MCF 10A (cell line): ENCODE measurements at places on chromosomes 1 and 21.

GRCh38 chr21:26846036-26846931 is 1.1 kb upstream of the ADAMTS1 start:
- peaks cover 29% of the 10 kb centered on the region for H3K27me3 ChIP-seq
- peaks cover 30% of the 10 kb centered on the region for H3K4me1 ChIP-seq
- H3K4me3 ChIP-seq = peak overlapping the region; percentile 76
- DNase-seq = peak; percentile 49
- H3K27ac ChIP-seq = no peak overlapping the region

GRCh38 chr1:170114906-170115305 is 30.9 kb upstream of the NTMT2 start:
- H3K27ac ChIP-seq = no peak overlapping the region
- H3K27me3 ChIP-seq = no peaks in the 10 kb centered on the region
- peak; percentile 69 for DNase-seq
- no peak overlapping the region for H3K4me3 ChIP-seq
- H3K4me1 ChIP-seq = no peaks in the 10 kb centered on the region
- H3K36me3 ChIP-seq = no peaks in the 10 kb centered on the region

DNA sequence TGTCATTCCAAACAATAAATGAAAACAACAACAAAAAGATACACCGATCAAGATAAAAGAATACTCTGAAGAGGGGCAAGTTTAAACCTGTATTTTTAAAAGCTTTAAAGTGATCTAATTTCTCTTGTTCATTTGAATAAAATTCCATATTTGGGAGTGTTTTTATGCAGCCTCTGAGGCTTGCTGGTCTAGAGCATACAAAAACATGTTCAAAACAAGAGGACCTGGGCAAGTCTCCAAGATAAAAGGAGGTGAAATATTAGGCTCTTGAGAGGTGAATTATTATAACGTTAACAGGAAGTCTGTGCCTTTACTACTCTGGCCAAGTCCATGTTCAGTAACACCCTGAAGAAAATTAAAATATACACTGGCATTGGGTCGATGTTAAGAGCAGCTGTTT is 20.1 kb downstream of the URB1 start:
- H3K27ac ChIP-seq = peak overlapping the region; percentile 95
- peak overlapping the region; percentile 31 for H3K4me3 ChIP-seq
- peak; percentile 70 for DNase-seq

- H3K27ac ChIP-seq = no peak overlapping the region
- DNase-seq = no peak
- no peaks in the 10 kb centered on the region for H3K36me3 ChIP-seq
- no peaks in the 10 kb centered on the region for H3K4me1 ChIP-seq
- peaks cover 70% of the 10 kb centered on the region for H3K27me3 ChIP-seq
Measured at GRCh38 chr21:42698733-42699132, 45.3 kb downstream of the PDE9A start.

DNA sequence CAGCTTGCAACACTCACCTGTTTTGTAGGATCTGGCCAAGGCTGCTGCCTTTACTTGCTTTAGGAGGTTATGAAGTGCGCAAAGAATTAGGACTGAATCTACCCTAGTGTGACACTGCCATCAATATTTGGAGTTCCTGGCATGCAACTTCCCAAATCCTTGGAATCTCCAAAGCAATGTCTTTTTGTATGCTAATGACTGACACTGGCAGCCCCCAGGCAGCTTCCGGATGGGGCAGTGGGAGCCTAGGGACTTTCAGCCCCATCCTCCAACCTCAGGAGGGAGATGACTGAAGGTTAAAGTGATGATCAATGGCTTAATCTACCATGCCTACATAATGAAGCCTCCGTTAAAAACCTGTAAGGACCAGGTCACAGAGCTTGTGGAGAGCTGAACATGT is 5.5 kb downstream of the RCC2 start:
- no peak overlapping the region for H3K4me3 ChIP-seq
- peaks cover 60% of the 10 kb centered on the region for H3K36me3 ChIP-seq
- H3K27ac ChIP-seq = no peak overlapping the region
- no peak for DNase-seq
- H3K4me1 ChIP-seq = peaks cover 9% of the 10 kb centered on the region

DNA sequence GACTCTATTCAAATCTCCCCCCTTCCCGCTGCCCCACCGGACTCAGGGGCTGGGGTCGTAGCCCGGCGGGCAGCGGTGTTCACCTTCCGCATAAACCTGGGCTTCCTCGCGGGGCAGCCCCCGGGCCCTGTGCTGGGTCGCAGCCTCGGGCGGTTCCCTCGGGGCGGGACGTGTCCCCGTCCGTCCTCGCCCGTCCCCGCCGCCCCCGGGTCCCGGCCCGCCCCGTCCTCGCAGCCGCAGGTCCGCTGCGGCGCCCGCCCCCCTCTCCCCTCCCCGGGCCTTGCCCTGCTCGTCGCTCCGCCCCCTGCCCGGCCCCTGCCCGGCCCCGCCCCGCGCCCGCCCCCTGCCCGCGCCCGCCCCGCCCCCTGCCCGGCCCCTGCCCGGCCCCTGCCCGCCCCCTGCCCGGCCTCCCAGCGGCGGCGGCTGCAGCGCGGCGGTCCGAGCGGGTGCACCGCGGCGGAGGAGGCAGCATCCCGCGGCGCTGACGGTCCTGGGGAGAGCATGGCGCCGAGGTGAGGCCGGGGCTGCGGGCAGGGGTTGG is at the start of gene COL18A1:
Gene COL18A1 (plus strand): TSS at position 436 of the 541 bp plus-strand sequence. CDS start 66 bp downstream, at position 502.
- H3K4me1 ChIP-seq = no peaks in the 10 kb centered on the region
- peak; percentile 25 for DNase-seq
- peak within 1 kb of the TSS; percentile 74 for H3K4me3 ChIP-seq
- peaks cover 10% of the 10 kb centered on the region for H3K27me3 ChIP-seq
- H3K27ac ChIP-seq = no peak within 1 kb of the TSS

DNA sequence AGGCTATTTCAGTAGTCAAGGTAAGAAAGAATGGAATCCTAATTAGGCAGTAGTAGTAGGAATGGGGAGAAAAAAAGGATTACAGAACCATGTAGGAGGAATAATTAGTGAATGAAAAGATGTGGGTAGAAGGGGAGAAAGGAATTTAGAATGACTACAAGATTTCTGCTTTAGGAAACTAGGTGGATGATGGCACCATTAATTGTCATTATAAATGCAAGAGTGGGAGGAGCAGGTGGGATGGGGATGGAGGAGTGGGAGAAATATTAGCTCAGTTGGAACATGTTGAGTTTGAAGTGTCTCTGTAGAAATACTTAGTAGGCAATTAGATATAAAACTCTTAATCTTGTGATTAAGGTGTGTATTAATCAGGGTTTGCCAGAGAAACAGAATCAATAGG is 50.0 kb upstream of the C21orf91 start:
- no peak overlapping the region for H3K27ac ChIP-seq
- no peaks in the 10 kb centered on the region for H3K4me1 ChIP-seq
- H3K36me3 ChIP-seq = no peaks in the 10 kb centered on the region
- no peaks in the 10 kb centered on the region for H3K27me3 ChIP-seq

GRCh38 chr1:62722796-62723195 is 34.6 kb upstream of the DOCK7 start:
- no peak for DNase-seq
- no peaks in the 10 kb centered on the region for H3K36me3 ChIP-seq
- peaks cover 5% of the 10 kb centered on the region for H3K4me1 ChIP-seq
- H3K27ac ChIP-seq = no peak overlapping the region

DNA sequence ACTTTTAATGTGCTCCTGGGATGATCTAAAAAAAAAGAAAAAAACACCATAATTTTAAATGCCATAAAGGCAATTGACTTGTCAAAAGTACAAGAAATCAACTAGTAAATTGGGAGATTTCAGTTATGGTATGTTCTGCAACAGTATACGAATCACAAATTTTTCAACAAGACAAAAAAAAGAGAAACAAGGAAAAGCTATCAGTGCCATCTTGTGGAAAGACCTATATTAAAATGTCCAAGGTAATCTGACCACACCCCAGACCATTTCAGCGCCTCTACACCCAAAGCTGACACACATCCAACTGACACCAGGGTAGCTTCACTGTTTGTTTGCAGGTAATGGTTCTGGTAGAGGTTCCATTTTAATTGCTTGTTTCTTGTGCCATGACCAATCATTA is 5.0 kb upstream of the DUSP23 start:
- DNase-seq = peak; percentile 81
- H3K27me3 ChIP-seq = no peaks in the 10 kb centered on the region
- H3K27ac ChIP-seq = peak overlapping the region; percentile 89
- H3K36me3 ChIP-seq = no peaks in the 10 kb centered on the region
- no peak overlapping the region for H3K4me3 ChIP-seq
- peaks cover 68% of the 10 kb centered on the region for H3K4me1 ChIP-seq

GRCh38 chr1:56380531-56380930 is 198.8 kb downstream of the PLPP3 start:
- H3K27ac ChIP-seq = no peak overlapping the region
- peaks cover 7% of the 10 kb centered on the region for H3K4me1 ChIP-seq
- no peaks in the 10 kb centered on the region for H3K27me3 ChIP-seq
- no peak for DNase-seq
- H3K36me3 ChIP-seq = no peaks in the 10 kb centered on the region

GRCh38 chr1:197218857-197219256 is 49.2 kb upstream of the CRB1 start:
- no peak overlapping the region for H3K27ac ChIP-seq
- no peaks in the 10 kb centered on the region for H3K27me3 ChIP-seq
- H3K4me1 ChIP-seq = no peaks in the 10 kb centered on the region
- DNase-seq = no peak

GRCh38 chr1:87150143-87150542 is 178.5 kb upstream of the LMO4 start:
- DNase-seq = no peak
- no peaks in the 10 kb centered on the region for H3K27me3 ChIP-seq
- no peaks in the 10 kb centered on the region for H3K36me3 ChIP-seq
- peaks cover 7% of the 10 kb centered on the region for H3K4me1 ChIP-seq

DNA sequence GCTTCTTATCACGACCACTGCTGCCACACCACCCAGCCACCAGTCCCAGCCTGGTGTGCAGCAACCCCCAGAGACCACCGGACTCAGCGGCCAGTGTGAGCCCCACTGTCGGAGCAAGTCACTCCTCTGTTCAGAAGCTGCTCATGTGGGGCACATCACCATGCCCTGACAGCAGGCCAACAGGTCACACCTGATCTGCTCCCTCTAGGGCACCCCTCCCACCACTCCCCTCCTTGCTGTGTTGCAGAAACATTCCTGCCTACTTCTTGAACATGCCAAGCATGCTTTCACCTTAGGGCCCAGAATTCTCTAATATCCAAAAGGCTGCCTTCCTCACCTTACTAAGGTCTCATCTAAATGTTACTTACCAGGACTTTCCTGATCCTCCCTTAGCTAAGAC is 146.5 kb downstream of the SLC45A1 start:
- no peak for DNase-seq
- H3K36me3 ChIP-seq = peaks cover 26% of the 10 kb centered on the region
- peaks cover 26% of the 10 kb centered on the region for H3K4me1 ChIP-seq

DNA sequence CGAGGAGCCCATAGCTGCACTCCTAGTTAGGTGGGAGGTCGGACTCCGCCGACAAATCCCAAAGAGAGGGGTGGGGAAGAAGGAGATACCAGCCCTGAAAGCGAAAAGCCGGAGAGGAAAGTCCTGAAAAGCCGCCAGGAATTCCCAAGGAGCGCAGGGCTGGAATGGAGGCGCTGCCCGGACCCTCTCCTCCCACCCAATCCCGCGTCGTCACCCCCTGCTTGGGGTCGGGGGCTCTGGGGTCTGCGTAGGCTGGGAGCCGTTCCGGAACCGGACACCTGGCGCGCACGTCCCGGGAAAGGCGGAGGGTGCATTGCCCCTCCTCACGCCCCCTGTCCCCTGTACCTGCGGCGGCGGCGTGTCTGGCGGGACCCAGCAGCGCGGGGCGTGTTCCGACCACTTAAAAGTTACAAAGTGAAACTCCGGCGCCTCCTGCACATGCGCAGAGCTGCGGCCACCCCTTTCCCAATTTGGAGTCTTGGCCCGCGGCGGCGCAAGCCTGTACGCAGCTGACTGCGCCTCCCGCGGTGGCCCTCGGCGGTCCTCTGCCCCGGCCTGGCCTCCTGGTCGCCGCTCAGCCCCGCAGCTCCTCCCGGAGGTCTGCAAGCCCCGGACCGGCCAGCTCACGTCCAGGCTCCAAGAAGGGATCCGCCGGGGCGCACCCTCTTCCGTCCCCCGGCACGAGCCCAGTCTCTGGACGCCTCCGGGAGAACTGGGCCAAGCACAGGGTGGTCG is at the start of gene TMEM63A:
Gene TMEM63A (minus strand): TSS at position 422 of the 735 bp plus-strand sequence. CDS start 4,800 bp downstream, outside the sequence.
- H3K4me3 ChIP-seq = peak within 1 kb of the TSS; percentile 91
- H3K4me1 ChIP-seq = peaks cover 51% of the 10 kb centered on the region
- peaks cover under 1% of the 10 kb centered on the region for H3K36me3 ChIP-seq
- DNase-seq = peak; percentile 92

- no peak overlapping the region for H3K4me3 ChIP-seq
- H3K27ac ChIP-seq = no peak overlapping the region
- no peaks in the 10 kb centered on the region for H3K27me3 ChIP-seq
- H3K36me3 ChIP-seq = no peaks in the 10 kb centered on the region
Measured at GRCh38 chr1:165168467-165168866, 188.0 kb downstream of the LMX1A start.

- peaks cover 4% of the 10 kb centered on the region for H3K4me1 ChIP-seq
- no peak within 1 kb of the TSS for H3K4me3 ChIP-seq
- H3K27ac ChIP-seq = no peak within 1 kb of the TSS
- peaks cover 18% of the 10 kb centered on the region for H3K36me3 ChIP-seq
- no peak for DNase-seq
Measured at GRCh38 chr1:2476061-2476999, at the start of gene PLCH2. Gene PLCH2 (plus strand): TSS chr1:2476289. CDS start chr1:2476589, 300 bp downstream.

DNA sequence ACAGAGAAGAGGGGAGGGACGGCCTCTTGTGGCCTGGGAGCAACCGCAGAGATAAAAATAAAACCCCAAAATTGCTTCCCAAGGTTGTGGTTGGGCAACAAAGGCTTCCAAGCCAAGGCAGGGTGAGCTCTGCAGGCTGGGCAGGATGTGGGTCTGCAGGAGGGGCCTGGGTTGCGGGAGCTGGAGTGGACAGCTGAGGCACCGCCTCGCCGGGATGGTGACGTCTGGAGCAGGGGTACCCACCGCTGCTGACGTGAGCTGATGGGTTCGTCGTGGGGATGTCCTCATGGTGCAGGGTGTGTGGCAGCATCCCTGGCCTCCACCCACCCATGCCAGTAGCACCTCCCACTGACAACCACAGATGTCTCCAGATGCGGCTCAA is 3.7 kb downstream of the AURKAIP1 start:
- no peak overlapping the region for H3K27ac ChIP-seq
- DNase-seq = no peak
- H3K4me1 ChIP-seq = peaks cover under 1% of the 10 kb centered on the region
- no peak overlapping the region for H3K4me3 ChIP-seq
- H3K36me3 ChIP-seq = peaks cover 25% of the 10 kb centered on the region
- H3K27me3 ChIP-seq = no peaks in the 10 kb centered on the region

- H3K36me3 ChIP-seq = peaks cover 29% of the 10 kb centered on the region
- peaks cover 50% of the 10 kb centered on the region for H3K4me1 ChIP-seq
- DNase-seq = no peak
- H3K4me3 ChIP-seq = no peak overlapping the region
- no peaks in the 10 kb centered on the region for H3K27me3 ChIP-seq
- no peak overlapping the region for H3K27ac ChIP-seq
Measured at GRCh38 chr1:55197099-55197498, 18.1 kb downstream of the USP24 start.

GRCh38 chr1:89724369-89725010 is 91.6 kb downstream of the LRRC8C start:
- no peak overlapping the region for H3K4me3 ChIP-seq
- no peak overlapping the region for H3K27ac ChIP-seq
- no peaks in the 10 kb centered on the region for H3K36me3 ChIP-seq
- H3K27me3 ChIP-seq = no peaks in the 10 kb centered on the region
- H3K4me1 ChIP-seq = peaks cover 38% of the 10 kb centered on the region

DNA sequence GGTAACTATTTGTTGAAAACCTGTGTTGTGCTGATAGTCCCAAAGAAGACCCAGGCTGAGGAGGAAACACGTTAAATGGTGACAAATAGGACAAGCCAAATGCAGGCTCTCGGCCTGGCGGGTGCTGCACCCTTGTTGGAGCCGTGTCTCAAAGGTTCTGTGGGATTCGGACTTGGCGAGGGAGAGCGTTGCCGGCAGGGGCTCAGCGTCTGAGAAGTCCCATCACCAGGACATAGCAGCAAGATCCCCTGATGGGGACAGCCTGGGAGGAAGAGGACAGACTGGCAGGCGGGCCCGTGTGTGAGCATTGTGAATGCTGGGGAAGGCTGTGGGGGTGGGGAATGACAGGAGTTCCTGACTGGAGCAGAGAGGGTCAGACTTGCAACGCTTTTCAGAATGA is 142.5 kb downstream of the PGBD5 start:
- no peaks in the 10 kb centered on the region for H3K4me1 ChIP-seq
- no peak for DNase-seq
